Stimulated activated CD8-positive, alpha-beta memory T cell treated with anti-CD3 and anti-CD28 coated beads, Interleukin-4, amount 100 ng/mL, for 1 hour (primary cell): ENCODE measurements at places on chromosomes 7 and 10.

DNA sequence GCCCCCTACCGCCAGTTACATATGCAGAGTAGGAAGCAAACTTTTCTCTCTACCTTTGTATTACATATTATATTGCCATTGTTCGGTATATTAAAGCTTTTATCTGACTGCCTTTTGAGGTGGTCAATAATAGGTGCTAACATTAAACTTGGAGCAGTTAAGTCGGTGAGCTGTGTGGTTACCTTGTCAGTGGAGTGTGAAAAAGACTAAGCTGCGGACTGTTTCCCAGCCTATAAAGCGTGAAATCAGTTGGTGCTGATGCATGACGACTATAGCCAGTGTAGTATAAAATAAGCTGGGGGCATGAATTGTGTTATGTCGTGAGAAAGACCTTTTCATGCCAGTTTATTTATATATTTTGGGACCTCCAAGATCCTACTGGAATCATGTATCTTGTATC is 33.7 kb downstream of the R3HCC1L start:
- no peak for DNase-seq

DNA sequence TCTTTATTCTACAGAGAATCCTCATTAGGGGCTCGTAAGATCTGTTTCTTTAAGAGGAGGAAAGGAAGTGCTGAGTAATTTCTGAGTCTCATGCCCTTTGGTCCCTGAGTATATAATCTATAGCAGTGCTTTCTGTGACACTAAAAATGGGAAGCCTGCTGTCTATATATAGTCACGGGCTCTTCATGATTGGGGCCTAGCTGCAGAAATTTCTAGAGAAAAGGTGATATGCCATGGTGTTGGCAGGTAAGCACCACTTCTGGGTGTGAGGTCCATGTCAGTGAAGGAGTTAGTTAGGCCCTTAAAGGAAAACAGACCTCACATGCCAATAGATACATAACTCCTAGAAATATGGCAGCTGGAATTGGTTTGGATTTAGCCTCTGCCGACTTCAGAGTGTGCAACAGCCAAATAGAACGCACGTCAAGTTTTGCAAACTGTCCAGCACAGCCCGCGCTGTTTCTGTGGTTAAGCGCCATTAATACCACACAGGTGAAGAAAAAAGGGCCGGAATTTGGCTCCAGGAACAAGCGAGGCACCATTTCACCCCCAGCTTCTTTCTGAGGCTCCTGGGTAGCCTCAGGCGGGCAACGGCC is 123.2 kb downstream of the TACC2 start:
- no peak for DNase-seq

DNA sequence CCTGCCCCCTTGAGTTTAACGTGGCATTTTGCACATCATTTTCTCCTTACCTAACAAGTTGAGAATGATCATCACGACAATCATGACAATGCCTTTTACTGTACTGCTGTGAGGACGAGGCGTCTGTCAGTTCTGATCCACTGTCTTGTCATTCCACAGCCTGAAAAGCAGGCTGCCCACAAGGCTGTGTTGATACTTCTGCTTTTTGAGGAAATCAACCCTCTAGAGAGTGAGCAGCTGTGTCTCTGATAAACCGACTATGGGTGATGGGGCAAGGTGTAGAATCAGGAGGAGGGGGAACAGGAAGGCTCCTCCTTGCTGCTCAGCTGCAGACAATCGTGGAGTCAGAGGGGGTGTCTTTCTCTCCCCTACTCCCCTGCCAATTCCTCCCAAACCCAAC is 30.6 kb upstream of the C10orf120 start:
- DNase-seq: no peak

- DNase-seq: no peak
Observed at GRCh38 chr7:157785486-157786186, 448.8 kb downstream of the DNAJB6 start.

DNA sequence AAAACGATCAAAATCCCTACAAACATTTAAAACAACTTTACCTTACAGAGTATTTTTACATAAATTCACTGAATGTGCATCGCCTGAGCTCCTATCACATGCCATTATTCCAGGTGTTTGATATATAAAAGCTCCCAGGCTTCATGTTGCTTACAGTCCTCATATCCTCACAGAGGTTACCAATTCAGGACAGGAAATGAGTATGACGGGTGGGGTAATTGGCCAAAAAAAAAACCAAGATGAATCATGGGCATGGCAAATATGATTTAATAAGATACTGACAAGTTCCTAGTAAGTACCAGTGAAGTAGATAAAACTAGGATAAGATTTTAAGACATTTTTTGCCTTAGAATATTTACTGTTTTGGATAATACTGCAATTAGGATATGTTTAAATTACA is 135.8 kb downstream of the KMT2E start:
- no peak for DNase-seq

- DNase-seq: peak; percentile 49
Observed at GRCh38 chr10:110556969-110557601, 10.4 kb upstream of the SMC3 start.

GRCh38 chr10:24857031-24857725 is 95.2 kb downstream of the PRTFDC1 start:
- no peak for DNase-seq

DNA sequence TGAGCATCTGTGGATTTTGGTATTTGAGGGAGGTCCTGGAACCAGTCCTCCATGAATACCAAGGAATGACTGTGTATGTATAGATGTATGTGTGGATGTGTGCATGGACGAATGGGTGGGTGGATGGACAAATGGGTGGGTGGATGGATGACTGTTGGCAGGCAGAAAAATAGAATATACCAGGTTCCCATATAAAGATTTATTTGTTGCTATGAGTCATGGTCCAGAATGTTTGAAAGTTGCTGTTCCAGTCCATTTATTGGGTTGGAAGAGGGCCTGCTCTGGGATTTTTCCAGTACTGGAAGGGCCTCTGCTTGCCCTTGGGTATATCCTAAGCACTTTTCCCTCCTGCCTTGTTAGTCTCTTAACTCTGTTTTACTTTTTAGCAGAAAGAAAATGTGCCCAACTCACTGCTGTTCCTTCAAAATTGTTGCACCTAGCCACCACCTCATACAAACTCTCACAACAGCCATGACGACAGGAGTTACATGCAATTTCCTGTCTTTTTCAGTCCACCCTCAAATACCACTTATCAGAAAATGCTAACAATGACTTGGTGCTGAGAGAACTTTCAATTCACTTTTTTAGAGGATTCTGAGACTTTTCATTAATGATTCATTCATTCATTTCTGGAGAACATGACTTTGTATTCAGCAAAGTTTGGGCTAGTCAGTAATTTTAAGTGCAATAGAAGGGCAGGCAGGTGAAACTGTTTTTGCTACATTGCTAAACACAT is 108.1 kb downstream of the EEPD1 start:
- no peak for DNase-seq

GRCh38 chr7:74379938-74380337 is 73.8 kb upstream of the GTF2IRD1 start:
- DNase-seq: no peak

- no peak for DNase-seq
Observed at GRCh38 chr10:67836488-67836887, 1.5 kb downstream of the DNAJC12 start.

DNA sequence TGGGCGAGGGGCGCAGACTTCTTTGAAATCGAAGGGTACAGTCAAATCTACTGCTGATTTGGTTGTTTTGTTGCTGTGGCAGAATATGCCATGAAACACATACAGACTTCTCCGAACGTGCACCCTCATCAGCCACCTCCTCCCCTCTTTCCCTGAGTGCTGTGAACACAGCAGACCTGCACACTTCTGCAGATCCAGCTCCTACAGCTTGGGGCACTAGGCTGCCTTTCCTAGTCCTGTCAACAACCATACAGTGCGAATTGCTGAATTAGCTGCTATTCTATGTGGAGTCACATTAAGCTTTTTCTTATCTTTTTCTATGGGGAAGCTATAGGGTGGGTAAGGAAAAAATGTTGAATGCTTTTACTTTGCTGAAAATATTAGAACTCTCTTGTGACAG is 57.5 kb downstream of the COL17A1 start:
- DNase-seq: no peak

DNA sequence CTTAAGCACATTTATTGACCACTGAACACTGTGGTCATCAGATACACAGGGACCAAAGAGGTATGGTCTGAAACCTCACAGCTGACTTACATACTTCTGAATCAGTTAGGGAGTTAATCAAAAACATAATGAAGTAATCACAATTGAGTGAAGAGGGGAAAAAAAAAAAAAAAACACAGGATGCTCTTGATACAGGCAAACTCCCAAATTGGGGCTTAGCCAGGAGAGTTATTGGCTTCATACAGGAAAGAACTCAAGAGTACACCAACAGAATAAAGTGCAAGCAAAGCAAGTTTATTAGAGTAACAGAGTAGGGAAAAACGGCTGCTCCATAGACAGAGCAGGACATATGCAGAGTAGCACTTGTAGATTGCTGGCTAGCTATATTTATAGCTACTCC is 917.0 kb downstream of the CNTNAP2 start:
- no peak for DNase-seq

GRCh38 chr7:144780071-144780608 is 55.7 kb downstream of the TPK1 start:
- no peak for DNase-seq

- no peak for DNase-seq
Observed at GRCh38 chr10:124150807-124151417, 57.5 kb upstream of the CHST15 start.

DNA sequence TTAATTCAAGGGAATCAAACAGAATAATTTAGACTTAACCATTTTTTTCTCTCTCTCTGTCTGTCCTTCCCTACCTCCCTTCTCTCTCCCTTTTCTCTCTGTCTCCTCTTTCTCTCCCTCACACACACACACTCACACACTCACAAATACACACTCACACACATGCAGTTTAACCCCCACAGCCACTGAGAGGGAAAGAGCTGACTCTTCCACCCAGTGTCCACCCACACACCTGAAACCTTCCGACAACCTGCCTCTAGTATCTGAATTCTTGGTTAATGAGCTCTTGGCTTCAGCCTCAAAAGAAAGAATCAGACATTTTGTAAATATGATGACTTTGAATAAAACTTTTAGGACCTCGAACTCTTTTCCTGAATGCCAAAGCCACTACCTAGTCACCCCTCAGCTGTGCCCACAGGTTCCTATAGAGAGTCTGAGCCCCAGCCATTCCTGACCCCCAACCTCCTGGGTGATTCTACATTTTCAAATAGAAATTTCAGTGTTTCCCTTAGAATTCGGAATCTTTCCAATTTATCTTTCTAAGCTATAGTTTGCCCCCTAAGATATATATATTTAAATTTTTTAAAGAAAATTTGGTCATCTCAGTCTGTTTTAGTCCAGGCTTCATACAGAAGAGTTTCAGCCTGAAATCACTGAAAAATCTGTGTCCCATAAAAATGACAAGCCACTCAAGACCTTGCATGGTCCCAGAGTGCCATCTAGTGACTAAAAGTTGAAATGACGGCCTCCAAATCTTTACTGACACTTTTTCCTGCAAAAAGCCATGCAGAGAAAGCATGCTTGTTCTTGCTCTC is 202.8 kb downstream of the IPMK start:
- no peak for DNase-seq

- DNase-seq: no peak
Observed at GRCh38 chr7:152588350-152588749, 87.6 kb downstream of the XRCC2 start.

DNA sequence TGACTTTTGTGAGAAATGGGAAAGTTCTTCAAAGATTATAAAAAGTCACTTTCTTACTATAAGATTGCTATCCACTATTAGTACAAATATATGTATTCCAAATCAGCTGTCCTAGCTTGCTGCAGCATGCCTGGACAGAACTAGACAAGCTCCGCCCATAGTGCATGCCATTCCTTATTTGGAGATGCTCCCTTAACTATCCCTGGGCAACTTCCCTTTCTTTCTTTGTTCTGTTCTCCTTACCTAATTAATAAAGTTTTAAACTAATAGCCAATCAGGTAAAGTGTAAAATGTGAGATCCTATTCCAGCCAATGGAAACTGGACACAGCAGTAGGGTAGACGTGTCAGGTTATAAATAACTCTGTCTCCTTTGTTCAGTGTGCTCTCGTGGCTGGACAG is 281.9 kb downstream of the CAMK1D start:
- DNase-seq: no peak

DNA sequence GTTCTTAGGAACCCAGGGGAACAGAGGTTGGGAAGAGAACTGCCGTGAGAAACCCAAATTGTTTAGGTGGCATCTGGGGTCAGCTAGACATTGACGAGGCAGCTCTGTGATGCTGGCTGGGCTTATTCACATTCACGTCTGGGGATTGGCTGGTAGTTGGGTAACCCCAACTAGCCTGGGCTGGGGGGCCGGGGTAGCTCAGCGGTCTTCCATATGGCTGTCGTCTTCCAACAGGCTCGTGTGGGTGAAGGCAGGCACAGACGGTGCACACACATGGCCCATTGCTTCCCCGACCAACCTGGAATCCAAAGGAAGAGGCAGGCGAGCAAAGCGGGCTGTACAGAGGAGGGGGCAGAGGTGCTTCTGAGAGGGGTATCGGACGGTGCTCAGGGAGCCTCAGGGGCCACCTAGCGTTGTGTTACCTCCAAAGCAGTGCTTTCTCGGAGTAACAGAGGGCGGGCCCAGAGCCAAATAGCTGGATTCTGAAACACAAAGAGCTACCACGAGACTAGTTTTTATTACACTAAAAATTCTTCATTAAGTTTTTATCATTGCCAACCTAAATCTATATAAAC is 34.5 kb downstream of the MKI67 start:
- no peak for DNase-seq

- DNase-seq: no peak
Observed at GRCh38 chr10:92010047-92010735, 86.6 kb downstream of the BTAF1 start.

DNA sequence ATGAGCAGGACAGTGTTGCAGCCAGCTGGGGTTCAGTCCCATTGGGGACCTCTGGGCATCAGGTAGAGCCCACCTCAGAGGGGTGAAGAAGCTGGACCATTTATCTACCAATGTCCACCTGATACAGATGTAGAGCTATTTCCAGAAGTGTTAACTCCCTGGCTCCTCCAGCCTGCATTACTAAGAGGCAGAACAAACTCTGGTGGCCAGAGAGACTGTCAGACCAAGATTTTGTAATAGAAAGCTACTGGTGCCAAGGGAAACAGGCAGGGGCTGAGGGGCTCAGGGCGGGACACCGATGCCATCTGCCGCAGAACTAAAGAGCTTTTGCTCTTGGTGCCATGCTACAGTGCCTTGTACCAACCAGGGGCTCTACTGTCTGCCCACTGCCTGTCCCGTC is 268.2 kb upstream of the HABP2 start:
- DNase-seq: no peak

DNA sequence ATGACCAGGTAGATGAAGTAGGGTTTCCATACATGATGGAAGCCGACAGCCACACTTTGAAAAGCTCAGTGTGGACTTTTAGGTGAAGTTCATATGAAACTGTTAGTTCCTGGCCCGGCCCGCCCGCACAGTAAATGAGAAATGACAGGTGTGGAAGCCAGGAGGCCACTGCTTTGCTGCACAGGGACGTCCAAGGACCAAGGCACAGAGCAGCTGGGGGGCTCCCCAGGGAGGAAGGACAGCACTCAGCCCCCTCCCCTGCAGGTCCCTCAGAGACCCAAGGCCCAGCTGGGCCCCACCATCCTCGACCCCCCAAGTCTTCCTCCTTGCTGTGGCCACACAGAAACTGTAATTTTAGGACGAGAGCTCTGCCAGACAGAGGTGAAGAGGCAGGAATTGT is 219.2 kb downstream of the PTPRN2 start:
- DNase-seq: no peak

GRCh38 chr10:15202639-15203038 is 34.1 kb upstream of the NMT2 start:
- no peak for DNase-seq

- DNase-seq: no peak
Observed at GRCh38 chr7:69599286-69599954, 1.1 kb downstream of the AUTS2 start.

- no peak for DNase-seq
Observed at GRCh38 chr7:134419085-134419484, 39.8 kb downstream of the AKR1B1 start.

- no peak for DNase-seq
Observed at GRCh38 chr7:55532150-55532917, 40.0 kb downstream of the VOPP1 start.
